GM12878 (cell line): ENCODE measurements at places on chromosomes 11 and 22. TPM values are rescaled to one million over a fixed set of nuclear protein-coding genes. Genes with fewer than 3 reads are reported as not detected.

DNA sequence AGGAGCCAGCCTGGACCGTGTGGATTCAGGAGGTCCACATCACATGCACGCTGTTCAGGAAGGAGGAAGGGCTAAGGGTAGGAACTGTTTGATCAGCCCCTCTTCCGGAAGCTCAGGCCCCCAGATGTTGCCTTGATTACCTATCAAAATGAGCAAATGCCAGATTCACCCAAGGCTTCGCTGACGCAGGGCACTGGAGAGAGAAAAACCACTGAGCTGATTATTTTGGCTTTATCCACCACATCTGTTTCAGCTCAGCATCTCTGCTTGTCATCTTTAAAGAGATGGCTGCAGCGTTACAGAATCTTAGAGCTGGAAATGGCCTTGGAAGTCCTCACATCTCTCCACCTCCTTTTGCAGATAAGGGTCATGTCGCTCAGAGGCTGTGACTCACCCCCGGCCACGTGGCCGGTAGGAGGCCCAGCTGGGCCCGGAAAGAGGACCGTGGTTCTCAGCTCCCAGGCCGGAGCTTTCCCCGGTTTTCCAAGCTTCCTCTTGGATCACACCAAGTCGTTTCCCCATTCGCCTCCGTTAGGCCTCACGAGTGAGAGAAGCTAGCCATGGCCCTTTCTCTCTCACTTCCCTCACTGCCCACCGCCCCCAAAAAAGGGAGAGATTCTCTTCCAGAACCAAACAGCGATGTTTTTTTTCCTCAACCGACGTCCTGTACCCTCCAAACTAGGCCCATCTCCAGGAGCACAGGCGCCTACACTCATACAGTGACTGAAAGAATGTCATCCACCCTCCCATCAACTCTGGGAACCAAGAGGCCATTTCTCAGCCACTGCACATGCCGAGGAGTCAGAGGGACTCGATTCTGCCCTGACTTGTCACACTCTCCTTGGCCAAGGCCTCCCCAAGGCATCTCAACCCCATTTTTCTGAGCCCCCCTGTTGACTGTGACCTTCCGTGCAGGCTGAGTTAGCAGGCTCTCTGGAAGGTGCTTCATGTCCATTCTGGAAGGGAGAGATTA, 37.6 kb downstream of the LIF start:
- H3K27ac ChIP-seq, result no peak overlapping the region
- no peaks in the 10 kb centered on the region; the same call in 1 of the 2 replicates for H3K4me1 ChIP-seq
- H3K36me3 ChIP-seq, result no peaks in the 10 kb centered on the region
- DNase-seq, result no peak

DNA sequence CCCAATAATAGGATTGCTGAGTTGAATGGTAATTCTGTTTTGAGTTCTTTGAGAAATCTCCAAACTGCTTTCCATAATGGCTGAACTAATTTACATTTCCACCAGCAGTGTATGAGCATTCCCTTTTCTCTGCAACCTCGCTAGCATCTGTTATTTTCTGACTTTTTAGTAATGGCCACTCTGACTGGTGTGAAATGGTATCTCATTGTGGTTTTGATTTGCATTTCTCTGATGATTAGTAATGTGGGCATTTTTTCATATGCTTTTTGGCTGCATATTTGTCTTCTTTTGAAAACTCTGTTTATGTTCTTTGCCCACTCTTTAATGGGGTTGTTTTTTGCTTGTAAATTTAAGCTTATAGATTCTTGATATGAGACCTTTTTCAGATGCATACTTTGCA, 97.4 kb downstream of the FDX1 start:
- peaks cover 5% of the 10 kb centered on the region for H3K4me1 ChIP-seq
- no peak for DNase-seq
- no peaks in the 10 kb centered on the region for H3K27me3 ChIP-seq
- no peak overlapping the region for H3K27ac ChIP-seq
- no peaks in the 10 kb centered on the region for H3K36me3 ChIP-seq
- no peak overlapping the region for H3K4me3 ChIP-seq

DNA sequence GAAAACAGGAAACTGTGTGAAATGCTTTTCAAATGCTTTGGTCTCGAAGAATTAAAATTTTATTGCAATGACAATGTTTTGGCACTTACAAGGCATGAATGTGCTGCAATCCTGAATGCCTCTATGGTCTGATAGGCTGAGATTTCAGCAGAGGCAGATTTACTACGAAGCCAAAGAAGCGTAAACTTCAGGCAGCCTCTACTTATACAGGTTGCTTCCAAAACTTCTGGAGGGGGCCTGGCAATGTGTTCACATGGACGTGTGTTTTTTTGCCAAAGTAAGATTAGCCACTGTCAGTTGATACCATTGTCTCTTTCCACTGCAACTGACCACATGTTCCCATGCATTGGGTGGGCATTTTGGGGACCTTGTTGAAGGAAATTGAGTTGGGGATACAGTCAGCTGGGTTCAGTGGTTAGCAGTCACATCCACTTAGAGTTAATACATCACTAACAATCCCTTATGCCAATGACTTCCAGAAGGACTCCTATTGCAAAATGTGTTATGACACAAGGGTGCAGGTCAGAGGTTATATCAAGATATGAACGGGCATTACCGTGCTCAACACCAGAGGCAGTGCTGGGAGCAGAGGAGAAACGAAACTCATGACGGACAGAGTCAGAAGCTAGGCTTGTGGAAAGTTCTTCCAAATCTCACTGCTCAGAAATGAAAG, 48.8 kb downstream of the ABTB2 start:
- H3K4me1 ChIP-seq, result peaks cover 15% of the 10 kb centered on the region; the same call in 1 of the 2 replicates
- DNase-seq, result no peak
- no peaks in the 10 kb centered on the region for H3K36me3 ChIP-seq
- no peaks in the 10 kb centered on the region for H3K27me3 ChIP-seq
- no peak overlapping the region for H3K4me3 ChIP-seq

DNA sequence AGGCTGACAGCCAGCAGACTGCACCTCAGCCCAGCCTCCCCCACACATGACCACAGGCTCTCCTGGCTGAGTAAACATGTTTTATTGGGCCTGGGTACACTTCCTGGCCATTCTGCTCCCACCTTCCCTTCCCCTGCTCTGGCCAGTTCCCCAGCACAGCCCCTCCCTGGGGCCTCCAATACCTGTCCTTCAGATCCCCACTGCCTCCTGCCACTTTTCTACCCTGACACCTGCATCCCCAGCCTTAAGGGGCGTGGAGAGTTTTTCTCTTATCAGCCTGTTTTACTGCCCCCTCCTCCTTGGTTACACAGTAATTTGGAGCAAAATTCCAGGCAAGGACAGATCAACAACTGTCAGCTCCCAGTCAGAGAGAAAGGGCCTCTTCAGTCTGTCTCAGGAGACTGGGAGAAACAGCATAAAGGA, at the start of gene ISX:
Gene ISX (plus strand): TSS at position 363 of the 423 bp plus-strand sequence. CDS start 930 bp downstream, outside the sequence.
- H3K36me3 ChIP-seq, result no peaks in the 10 kb centered on the region
- H3K27ac ChIP-seq, result no peak within 1 kb of the TSS
- H3K4me3 ChIP-seq, result no peak within 1 kb of the TSS
- no peak for DNase-seq
- no peaks in the 10 kb centered on the region for H3K27me3 ChIP-seq

DNA sequence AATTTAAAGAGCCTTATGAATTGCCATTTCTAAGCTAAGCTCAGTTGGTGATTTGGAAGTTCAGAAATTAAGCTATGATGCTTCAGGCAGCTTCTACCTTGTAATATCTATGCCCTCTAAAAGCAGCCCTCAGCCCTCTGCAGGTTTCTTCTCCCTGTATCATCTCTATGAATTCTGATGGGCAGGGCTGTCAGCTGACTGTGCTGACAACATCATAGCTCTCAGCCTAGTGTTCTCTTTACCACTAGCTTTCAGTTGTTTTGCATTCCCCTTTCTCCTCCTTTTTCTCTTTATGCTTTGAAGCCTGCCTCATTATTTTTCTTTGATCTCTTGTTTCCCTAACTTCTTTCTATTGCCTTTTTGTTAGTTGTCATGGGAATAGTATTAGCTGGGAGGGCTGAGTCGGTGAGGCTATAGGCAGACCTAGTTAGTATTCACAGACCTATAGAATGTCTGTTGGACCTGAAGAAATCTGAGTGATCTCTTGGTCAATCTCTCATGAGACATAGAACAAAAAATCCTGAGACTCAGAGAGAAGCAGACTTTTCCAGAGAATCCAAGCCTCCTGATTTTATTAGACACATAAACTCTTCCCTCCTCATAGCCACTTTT, 535.4 kb downstream of the RAB38 start:
- no peaks in the 10 kb centered on the region for H3K4me1 ChIP-seq
- H3K36me3 ChIP-seq, result no peaks in the 10 kb centered on the region
- H3K27ac ChIP-seq, result no peak overlapping the region
- DNase-seq, result no peak

DNA sequence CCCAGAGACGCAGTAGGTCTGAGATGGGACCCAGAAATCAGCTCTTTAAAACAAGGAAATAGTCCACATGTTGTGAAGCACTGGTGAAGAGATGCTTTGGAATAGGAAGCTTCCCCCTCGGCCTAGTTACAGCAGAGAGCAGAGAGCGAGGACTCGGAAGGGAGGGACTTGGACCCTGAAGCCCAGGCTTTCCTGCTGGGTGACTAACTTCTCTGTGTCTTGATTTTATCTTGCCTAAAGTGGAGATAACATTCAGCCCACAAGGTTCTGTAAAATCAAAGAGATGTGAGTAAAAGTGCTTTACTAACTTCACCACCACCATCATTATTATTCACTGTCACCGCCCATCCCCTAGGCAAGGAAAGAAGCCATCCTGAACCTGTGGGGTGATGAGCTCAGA, 58.4 kb downstream of the THAP12 start:
- no peaks in the 10 kb centered on the region for H3K4me1 ChIP-seq
- H3K4me3 ChIP-seq, result no peak overlapping the region
- H3K27ac ChIP-seq, result no peak overlapping the region
- peaks cover 13% of the 10 kb centered on the region for H3K27me3 ChIP-seq
- H3K36me3 ChIP-seq, result no peaks in the 10 kb centered on the region
- no peak for DNase-seq

DNA sequence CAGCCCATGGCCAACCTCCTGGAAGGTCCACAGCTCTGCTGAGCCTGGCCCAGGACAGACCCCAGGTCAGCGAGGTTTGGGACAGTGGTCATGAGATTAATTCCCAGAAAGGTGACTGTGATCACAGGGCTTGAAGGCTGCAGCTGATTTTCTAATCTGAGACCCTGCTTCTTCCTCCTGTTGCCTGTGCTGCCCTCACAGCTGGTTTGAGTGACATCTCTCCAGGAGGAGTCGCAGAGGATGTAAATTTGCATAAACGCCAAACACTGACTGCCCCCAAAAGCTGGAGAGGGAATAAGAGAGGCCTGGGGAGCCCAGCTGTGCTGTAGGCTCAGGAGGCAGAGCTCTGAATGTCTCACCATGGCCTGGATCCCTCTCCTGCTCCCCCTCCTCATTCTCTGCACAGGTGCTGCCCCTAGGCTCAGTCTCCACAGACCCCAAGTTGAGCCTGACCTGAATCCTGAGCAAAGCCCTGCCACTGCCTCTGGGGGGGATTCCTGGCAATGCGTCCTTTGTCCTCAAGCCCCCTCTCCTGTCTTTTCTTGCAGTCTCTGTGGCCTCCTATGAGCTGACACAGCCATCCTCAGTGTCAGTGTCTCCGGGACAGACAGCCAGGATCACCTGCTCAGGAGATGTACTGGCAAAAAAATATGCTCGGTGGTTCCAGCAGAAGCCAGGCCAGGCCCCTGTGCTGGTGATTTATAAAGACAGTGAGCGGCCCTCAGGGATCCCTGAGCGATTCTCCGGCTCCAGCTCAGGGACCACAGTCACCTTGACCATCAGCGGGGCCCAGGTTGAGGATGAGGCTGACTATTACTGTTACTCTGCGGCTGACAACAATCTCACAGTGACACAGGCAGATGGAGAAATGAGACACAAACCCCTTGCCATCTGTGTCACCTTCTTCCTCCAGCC, 23.8 kb downstream of the GGTLC2 start:
- no peak for DNase-seq
- H3K4me1 ChIP-seq, result peaks cover 5% of the 10 kb centered on the region; the same call in 1 of the 2 replicates
- H3K27ac ChIP-seq, result no peak overlapping the region

GRCh38 chr22:49862496-49862776, 8.8 kb downstream of the ZBED4 start:
- H3K27ac ChIP-seq, result no peak overlapping the region
- H3K27me3 ChIP-seq, result no peaks in the 10 kb centered on the region
- DNase-seq, result no peak
- H3K4me3 ChIP-seq, result no peak overlapping the region
- peaks cover 4% of the 10 kb centered on the region for H3K4me1 ChIP-seq

DNA sequence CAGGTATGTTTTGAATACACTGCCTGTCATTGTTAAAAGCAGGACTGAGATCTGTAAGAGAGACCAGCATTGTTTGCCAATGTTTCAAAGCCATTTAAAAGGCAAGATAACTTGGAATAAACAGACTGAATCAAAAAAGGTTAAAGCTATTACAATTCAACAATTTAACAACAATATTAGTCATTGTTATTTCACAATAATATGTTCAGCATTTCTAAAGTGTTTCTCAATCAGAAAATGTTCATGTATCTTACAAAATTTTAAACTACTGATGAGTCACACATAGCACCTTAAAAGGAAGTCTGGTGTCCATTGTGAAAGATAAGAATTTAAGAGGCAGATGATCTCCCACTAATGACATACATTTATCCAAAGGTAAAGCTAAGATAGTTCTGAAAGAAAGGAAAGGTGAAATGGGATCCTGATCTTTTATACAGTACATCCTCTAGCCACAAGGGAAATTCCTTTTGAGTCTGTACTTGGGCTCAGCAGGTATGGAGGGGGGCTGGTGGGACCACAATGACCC, 79.7 kb downstream of the MAML2 start:
- H3K4me3 ChIP-seq, result no peak overlapping the region
- peaks cover 35% of the 10 kb centered on the region for H3K4me1 ChIP-seq
- DNase-seq, result no peak
- H3K36me3 ChIP-seq, result no peaks in the 10 kb centered on the region
- H3K27me3 ChIP-seq, result no peaks in the 10 kb centered on the region

- no peaks in the 10 kb centered on the region for H3K4me1 ChIP-seq
- no peaks in the 10 kb centered on the region for H3K27me3 ChIP-seq
- H3K36me3 ChIP-seq, result no peaks in the 10 kb centered on the region
- no peak overlapping the region for H3K4me3 ChIP-seq
- DNase-seq, result no peak
Observed at GRCh38 chr22:27133019-27133431, 475.6 kb downstream of the MIAT start.

GRCh38 chr22:30828187-30829155, 133.8 kb downstream of the OSBP2 start:
- H3K36me3 ChIP-seq, result no peaks in the 10 kb centered on the region
- H3K4me3 ChIP-seq, result no peak overlapping the region
- no peaks in the 10 kb centered on the region for H3K27me3 ChIP-seq

- H3K4me1 ChIP-seq, result no peaks in the 10 kb centered on the region
- no peaks in the 10 kb centered on the region for H3K27me3 ChIP-seq
- no peak for DNase-seq
- no peak overlapping the region for H3K4me3 ChIP-seq
Observed at GRCh38 chr11:58334708-58335107, 24.2 kb downstream of the OR5B17 start.

- H3K27ac ChIP-seq, result no peak within 1 kb of the TSS
- H3K4me1 ChIP-seq, result no peaks in the 10 kb centered on the region
- no peak for DNase-seq
- H3K36me3 ChIP-seq, result no peaks in the 10 kb centered on the region
Observed at GRCh38 chr11:63243533-63243932, at the start of gene SLC22A25. TSS of gene SLC22A25 (minus strand) at chr11:63243599. CDS start at chr11:63229652, 13,947 bp downstream.

GRCh38 chr11:11979488-11980117, 28.8 kb downstream of the DKK3 start:
- no peaks in the 10 kb centered on the region for H3K27me3 ChIP-seq
- H3K4me3 ChIP-seq, result no peak overlapping the region
- no peak overlapping the region for H3K27ac ChIP-seq
- DNase-seq, result no peak

Gene RFPL2
- not detected in 2 replicates for total RNA-seq

Gene ART1
- not detected in 2 replicates for total RNA-seq

Gene GPR83
- 0.11 TPM in 1 of 2 replicates, not detected in the other for total RNA-seq

Gene SHANK2
- 0.13 and 0.31 TPM in 2 replicates for total RNA-seq

Gene KRTAP5-11
- total RNA-seq, result not detected in 2 replicates

Gene CSNK2A3
- total RNA-seq, result 0.29 and 0.95 TPM in 2 replicates

Gene SOX6
- total RNA-seq, result 0.03 and 0.16 TPM in 2 replicates

Gene CD248
- 0.13 and 0.21 TPM in 2 replicates for total RNA-seq
